ENCODE measurements at places on chromosomes 7 and 10. TPM values are rescaled to one million over a fixed set of nuclear protein-coding genes. Genes with fewer than 3 reads are reported as not detected.

The MGMT gene
- 37.6 TPM for polyA plus RNA-seq

The PNLIP gene
- not detected for polyA plus RNA-seq

The LIPM gene
- polyA plus RNA-seq: not detected

The FBXL13 gene
- 1.3 TPM for polyA plus RNA-seq

The TSPAN14 gene
- polyA plus RNA-seq: 155 TPM

The FAM25A gene
- not detected for polyA plus RNA-seq

The ACBD7 gene
- not detected for polyA plus RNA-seq

The NANOS1 gene
- not detected for polyA plus RNA-seq

The DDX50 gene
- polyA plus RNA-seq: 34.1 TPM

The SKIDA1 gene
- not detected for polyA plus RNA-seq

The PLOD3 gene
- 12.4 TPM for polyA plus RNA-seq

The DBF4 gene
- 23.4 TPM for polyA plus RNA-seq

The GIMAP8 gene
- 25.9 TPM for polyA plus RNA-seq

The DAGLB gene
- 7.6 TPM for polyA plus RNA-seq

The C10orf143 gene
- polyA plus RNA-seq: 29.6 TPM

The FOXI2 gene
- not detected for polyA plus RNA-seq

The WNT8B gene
- 0.14 TPM for polyA plus RNA-seq

The BMPR1A gene
- polyA plus RNA-seq: 5.2 TPM

The HOXA4 gene
- 0.38 TPM for polyA plus RNA-seq
